Femur (tissue), 1 donor: ENCODE measurements at places on chromosomes 1 and 21.

DNA sequence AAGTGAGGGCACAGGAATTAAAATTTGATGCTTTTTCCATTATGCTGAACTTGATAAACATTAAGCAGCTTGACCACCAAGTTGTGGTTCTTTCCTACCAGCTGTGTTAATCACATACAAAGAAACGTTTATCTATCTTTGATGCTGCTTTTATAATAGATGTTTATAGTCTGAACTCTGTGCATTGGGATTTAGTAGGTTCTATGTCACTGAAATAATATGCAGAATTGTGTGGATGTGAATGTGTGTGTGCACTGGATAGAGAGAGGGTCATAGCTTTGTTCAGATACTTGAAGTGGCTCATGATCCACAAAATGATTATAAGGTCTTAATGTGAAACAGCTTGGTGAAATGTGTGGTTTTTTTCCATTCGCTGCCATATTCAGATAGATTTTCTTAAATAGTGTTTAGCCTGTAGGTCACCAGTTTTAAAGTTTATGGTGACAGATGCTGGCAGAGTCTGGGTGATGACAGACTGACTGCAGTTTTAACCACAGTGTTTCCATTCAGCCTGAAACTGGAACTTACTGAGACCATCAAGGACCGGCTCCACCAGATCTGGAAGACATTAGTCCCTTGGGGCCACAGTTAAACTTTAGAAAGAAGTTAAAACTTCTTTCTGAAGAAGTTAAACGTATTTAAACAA, 10.2 kb downstream of the DDI2 start:
- DNase-seq, result peak; percentile 36

DNA sequence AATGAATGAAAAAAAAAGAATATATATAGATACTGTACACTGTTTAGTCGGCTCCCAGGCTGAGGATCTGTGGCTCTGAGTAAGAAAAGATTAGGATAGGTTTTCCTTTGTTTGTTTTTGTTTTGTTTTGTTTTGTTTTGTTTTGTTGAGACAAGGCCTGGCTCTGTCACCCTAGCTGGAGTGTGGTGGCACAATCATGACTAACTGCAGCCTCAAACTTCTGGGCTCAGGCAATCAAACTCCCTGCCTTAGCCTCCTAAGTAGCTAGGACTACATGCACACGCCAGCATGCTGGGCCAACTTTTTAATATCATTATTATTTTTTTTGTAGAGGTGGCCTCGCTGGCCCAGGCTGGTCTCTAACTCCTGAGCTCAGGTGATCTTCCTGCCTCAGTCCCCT, 87.9 kb upstream of the PTBP2 start:
- DNase-seq, result no peak

GRCh38 chr1:89552471-89553081, 27.9 kb downstream of the LRRC8B start:
- DNase-seq, result no peak

DNA sequence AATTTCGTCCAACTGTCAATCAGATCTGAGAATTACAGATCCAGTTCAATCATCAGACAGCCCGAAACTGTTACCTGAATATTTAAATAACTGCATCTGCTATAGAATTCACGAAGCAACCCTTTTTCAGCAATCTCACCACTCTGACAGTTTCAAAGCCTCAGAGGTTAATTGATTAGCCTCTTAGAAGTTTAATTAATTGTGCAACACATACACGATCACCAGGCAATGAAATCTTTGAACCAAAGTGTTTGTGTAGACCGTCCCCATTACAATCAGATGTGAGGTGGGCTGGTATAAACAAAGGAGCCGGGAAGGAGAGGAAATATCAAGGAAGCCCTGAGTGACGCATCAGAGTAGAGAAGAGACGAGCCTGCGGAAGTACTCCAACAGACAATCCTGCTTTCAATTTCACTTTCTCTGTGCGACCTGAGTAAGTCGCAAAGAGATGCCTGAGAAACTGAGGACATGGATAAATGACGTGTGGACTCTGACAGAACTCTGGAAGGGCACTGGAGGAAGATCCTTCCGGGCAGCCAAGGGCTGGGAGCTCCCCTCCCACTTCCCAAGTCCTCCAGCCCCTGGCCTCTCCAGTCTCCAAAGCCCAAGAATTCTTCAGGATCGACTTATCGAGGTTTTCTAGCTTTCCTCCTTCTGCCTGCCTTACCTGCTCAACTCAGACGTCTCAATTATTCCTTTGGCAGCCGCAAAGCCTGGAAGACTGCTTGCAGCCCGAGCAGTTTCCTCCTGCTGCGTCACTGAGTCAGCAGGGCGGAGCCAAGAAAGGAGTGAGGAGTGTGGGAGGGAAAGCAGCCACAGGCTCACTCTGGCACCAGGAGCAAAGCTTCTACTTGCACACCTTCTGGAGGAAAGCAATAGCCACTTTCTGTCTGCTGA, at the start of gene RNASEL:
RNASEL (minus strand) TSS at position 757 of the 897 bp plus-strand sequence. CDS start 2,450 bp downstream, outside the sequence.
- DNase-seq, result peak; percentile 88

- peak; percentile 31 for DNase-seq
Observed at GRCh38 chr1:53576381-53576801, 117.2 kb downstream of the DMRTB1 start.
